EL (cell line): ENCODE measurements at places on chromosomes 11 and 22.

- no peak for DNase-seq
Observed at GRCh38 chr11:71407356-71407755, 40.8 kb downstream of the DHCR7 start.

- no peak for DNase-seq
Observed at GRCh38 chr11:47495011-47495855, 46.3 kb upstream of the RAPSN start.

DNA sequence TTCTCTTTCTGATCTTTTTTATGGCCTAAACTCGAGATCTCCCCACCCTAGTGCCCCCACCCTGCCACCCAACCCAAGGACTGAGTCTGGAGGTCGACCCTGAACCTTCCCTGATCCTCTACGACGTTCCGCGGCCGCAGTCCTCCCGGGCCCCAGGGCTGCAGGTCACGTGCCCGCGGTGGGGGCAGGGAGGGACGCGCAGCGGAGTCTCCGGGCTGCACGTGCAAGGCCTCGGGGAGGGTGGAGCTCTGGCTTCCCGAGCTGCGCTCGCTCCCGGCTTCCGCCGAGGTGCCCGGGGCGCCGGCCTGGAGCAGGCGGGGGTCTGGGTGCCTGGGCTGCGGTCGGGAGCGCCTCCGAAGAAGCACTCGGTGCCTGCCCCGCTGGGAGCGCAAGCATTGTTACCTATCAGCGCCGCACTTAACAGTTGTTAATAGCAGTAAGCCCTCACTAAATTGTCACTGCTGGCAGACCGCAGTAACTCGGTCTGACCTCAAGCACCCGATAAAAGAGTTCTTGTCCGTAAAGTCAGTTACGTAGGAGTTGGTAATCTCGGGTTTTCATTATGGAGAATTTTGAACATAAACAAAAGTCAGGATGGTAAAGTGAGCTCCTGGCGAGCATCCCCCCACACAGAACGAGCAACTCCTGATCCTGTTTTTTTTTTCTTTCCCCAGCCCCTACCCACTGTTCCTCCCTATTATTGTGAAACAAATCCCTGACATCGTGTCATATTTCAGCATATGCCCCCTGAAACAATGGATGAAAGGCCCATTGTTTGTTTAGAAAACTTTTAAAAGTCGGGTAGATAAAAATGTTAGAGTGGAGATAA lies 69.7 kb upstream of the EP300 start:
- DNase-seq, result peak; percentile 92

DNA sequence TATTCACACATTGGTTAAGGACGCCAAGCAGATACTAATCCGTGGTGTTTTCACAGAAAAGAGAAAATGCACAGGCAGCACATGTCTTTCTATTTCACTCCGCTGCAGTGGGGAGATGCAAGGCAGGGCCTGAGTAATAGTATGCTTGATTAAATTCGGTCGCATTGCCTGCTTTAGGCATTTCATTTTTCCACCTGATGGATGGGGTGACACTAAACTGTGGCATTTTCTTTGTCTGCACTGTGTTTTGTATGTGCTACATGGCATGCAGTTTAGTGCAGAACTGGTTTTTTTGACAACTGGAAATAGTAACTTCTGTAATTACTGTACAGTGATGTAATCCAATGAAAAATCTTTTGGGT lies 94.9 kb downstream of the SLC17A6 start:
- no peak for DNase-seq

GRCh38 chr22:16866167-16866566 lies 41.0 kb upstream of the XKR3 start:
- DNase-seq, result no peak

DNA sequence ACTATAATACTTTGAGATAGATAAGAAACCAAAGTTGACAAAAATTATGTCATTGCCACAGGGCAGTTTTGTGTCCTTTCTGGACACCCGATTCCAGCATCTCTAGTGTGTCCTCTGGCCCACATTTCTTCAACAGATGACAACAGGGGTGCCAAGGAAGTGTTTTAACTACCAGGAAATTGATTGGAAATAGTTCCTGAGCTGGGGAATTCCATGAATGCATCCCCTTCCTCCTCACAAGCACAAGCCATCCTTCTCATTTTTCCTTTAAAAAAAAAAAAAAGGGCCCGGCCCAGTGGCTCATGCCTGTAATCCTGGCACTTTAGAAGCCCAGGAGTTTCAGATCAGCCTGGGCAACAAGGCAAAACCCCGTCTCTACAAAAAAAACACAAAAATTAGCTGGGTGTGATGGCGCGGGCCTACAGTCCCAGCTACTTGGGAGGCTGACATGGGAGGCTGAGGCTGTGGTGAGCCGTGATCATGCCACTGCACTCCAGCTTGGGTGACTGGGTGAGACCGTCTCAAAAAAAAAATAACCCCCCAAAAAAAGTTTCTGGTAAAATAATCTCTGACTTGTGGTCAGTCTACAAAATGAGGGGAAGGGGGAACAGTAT lies 797 bp upstream of the B3GAT3 start:
- DNase-seq, result no peak

- DNase-seq, result no peak
Observed at GRCh38 chr11:7574491-7575130, 60.8 kb downstream of the PPFIBP2 start.

DNA sequence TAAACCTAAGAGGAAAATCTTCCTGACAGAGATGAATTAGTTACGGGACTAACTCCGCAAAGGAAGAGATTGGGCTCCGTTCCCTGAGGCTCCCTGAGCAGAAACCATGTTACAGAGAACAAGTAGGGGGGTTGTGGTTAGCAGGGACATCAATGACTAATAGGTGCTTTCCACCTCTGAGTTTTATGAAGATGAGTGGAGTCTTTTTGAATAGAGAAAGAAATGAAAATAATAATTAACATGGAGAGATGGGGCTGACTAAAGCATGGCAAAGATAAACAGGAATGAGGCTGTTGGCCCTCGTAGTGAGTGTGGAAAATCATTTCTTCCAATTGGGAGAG lies 47.5 kb upstream of the PICALM start:
- peak; percentile 87 for DNase-seq
